Bronchus fibroblast of lung (primary cell): ENCODE measurements at places on chromosomes 7 and 10. TPM values are rescaled to one million over a fixed set of nuclear protein-coding genes. Genes with fewer than 3 reads are reported as not detected.

C7orf33 gene
- not detected in 2 replicates for total RNA-seq

EFCAB10 gene
- not detected in 2 replicates for total RNA-seq

TRRAP gene
- 13.1 and 14.1 TPM in 2 replicates for total RNA-seq

PLPP4 gene
- total RNA-seq = not detected in 2 replicates

LRGUK gene
- under 0.01 TPM in 1 of 2 replicates, not detected in the other for total RNA-seq

DLX6 gene
- total RNA-seq = not detected in 2 replicates

WDFY4 gene
- not detected in 2 replicates for total RNA-seq

PRKAR2B gene
- 2.5 and 4.2 TPM in 2 replicates for total RNA-seq

SLC12A9 gene
- total RNA-seq = 17.1 and 18.0 TPM in 2 replicates

PLEKHS1 gene
- total RNA-seq = not detected in 2 replicates

MUC3A gene
- not detected in 2 replicates for total RNA-seq

C10orf67 gene
- total RNA-seq = under 0.01 TPM in 1 of 2 replicates, not detected in the other

HOGA1 gene
- total RNA-seq = 0.67 and 1.0 TPM in 2 replicates

HOXA11 gene
- not detected in 2 replicates for total RNA-seq

DENND2A gene
- total RNA-seq = 3.2 and 4.3 TPM in 2 replicates

BMS1 gene
- 11.4 and 14.0 TPM in 2 replicates for total RNA-seq

HOXA4 gene
- total RNA-seq = 2.2 and 3.1 TPM in 2 replicates

NKX1-2 gene
- total RNA-seq = not detected in 2 replicates
